Osteocyte (in vitro differentiated cells): ENCODE measurements at places on chromosomes 7 and 10. TPM values are rescaled to one million over a fixed set of nuclear protein-coding genes. Genes with fewer than 3 reads are reported as not detected.

DNA sequence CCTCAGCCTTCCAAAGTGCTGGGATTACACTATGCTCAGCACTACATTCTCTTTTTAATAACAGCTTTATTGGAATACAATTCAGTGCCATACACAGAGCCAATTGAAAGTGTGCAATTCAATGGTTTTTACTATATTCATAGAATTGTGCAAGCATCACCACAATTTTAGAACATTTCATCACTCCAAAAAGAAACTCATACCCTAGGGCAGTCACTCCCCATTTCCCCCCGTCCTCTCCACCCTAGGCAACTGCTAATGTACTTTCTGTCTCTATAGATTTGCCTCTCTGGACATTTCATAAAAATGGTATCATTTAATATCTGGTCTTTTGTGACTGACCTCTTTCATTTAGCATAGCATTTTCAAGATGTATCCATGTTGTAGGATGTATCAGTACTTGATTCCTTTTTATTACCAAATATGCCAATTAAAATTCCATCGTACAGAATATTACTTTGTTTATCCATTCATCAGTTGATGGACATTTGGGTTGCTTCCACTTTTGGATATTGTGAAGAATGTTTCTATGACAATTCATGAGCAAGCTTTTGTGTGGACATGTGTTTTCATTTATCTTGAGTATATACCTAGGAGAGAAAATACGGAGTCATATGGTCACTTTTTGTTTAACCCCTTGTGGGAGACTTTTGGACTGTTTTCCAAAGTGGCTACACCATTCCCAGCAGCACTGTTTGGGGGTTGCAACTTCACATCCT is 6.3 kb upstream of the XPNPEP1 start:
- H3K36me3 ChIP-seq, result no peaks in the 10 kb centered on the region
- peaks cover 48% of the 10 kb centered on the region for H3K4me1 ChIP-seq
- peak overlapping the region; percentile 65 for H3K27ac ChIP-seq
- H3K27me3 ChIP-seq, result no peaks in the 10 kb centered on the region

GRCh38 chr7:35825974-35826373 is 25.1 kb downstream of the SEPTIN7 start:
- H3K27ac ChIP-seq, result no peak overlapping the region
- H3K27me3 ChIP-seq, result no peaks in the 10 kb centered on the region
- DNase-seq, result no peak
- no peak overlapping the region for H3K4me3 ChIP-seq

DNA sequence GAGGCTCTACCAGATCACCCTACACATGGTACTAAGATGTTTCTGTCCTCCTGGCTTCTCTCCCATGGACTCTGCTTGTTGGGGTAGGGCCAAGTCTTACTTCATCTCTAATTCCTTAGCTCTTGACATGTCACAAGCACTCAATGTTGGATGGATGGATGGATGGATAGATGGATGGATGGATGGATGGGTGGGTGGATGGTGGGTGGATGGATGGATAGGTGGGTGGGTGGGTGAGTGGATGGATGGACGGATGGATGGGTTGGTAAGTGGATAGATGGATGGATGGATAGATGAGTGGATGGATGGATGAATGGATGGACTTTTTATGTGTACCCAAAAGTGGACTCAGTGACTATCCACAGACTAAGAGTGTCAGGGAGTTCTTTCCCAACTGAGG is 28.5 kb downstream of the HSPA12A start:
- no peaks in the 10 kb centered on the region for H3K27me3 ChIP-seq
- no peak overlapping the region for H3K4me3 ChIP-seq
- no peak for DNase-seq
- H3K4me1 ChIP-seq, result no peaks in the 10 kb centered on the region
- H3K36me3 ChIP-seq, result no peaks in the 10 kb centered on the region

GRCh38 chr7:11835260-11835659 is 3.3 kb upstream of the THSD7A start:
- peaks cover 14% of the 10 kb centered on the region for H3K4me1 ChIP-seq
- no peak overlapping the region for H3K4me3 ChIP-seq
- H3K27me3 ChIP-seq, result peaks cover 14% of the 10 kb centered on the region
- no peak for DNase-seq
- H3K36me3 ChIP-seq, result no peaks in the 10 kb centered on the region

The NME8 gene
- total RNA-seq, result not detected in 2 replicates
